ENCODE measurements at places on chromosomes 7 and 10.

DNA sequence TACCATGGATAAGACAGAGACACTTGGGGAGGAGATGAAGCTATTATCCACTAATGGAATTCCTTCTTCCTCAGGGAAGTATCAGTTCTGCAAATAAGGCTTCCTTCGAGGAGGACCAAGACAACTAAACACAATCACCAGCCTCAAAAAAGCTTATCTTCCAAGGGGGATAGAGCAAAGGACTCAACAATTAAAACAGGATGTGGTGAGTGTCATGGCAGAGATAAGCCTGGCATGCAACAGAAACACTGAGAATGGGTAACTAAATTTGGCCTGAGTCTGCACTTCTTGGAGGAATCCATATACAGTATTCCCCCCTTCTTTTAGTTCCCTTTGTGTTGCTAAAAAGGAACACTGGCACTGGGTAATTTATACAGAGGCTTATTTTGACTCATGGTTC, 1285.2 kb downstream of the GATA3 start:
- no peak for DNase-seq

- DNase-seq, result no peak
These were observed 9.2 kb downstream of the DNA2 start for GRCh38 chr10:68462536-68462935.

- DNase-seq, result no peak
These were observed 50.9 kb downstream of the GNAI1 start for GRCh38 chr7:80185571-80185970.

DNA sequence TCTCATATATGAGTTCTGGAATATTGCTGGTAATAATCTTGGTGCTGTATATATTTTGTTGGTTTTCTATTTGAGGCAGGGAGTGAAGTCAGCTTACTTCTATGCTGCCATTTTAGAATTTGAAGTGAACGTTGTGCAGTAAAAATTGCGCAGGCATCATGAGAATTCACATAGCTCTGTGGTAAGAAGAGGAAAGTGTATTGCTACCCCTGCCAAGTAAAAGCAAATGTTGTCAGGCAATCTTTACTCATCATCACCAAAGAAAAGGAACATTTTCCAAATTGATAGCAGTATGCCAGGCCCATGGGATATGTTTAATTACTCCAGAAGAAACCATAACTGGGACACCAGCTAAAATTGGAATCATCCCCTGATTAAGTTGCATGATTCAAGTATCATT, 13.4 kb downstream of the FEZF1 start:
- DNase-seq, result no peak

DNA sequence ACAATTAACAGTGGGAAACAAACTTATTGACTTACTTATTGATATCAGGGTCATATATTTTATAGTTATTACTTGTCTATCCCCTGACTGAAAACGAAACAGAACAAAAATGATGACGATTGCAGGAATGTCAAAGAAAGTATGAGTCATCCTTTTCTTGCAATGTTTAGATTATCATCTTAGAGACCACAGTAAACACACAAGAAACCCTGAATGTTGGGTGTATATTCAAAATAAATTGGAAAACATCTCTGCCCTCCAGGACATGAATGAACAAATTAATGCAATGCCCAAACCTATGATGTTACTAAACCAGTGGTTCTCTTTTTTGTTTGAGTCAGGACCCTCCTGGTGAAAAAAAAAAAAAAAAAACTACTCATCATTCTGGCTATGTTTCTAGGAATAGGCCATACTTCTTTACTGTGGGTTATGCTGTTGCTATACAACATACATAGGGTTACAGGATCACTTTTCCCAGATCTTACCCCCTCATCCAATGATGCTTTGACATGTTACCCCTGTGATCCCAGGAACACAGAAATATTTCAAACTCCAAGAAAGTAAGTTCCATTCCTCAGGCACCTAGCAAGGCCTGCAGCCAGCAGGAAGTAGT, 623.4 kb upstream of the IGFBP3 start:
- DNase-seq, result no peak

- no peak for DNase-seq
These were observed 135.4 kb upstream of the SEMA3D start for GRCh38 chr7:85322252-85322651.

- DNase-seq, result no peak
These were observed 4.7 kb upstream of the CRYGN start for GRCh38 chr7:151444632-151445031.

DNA sequence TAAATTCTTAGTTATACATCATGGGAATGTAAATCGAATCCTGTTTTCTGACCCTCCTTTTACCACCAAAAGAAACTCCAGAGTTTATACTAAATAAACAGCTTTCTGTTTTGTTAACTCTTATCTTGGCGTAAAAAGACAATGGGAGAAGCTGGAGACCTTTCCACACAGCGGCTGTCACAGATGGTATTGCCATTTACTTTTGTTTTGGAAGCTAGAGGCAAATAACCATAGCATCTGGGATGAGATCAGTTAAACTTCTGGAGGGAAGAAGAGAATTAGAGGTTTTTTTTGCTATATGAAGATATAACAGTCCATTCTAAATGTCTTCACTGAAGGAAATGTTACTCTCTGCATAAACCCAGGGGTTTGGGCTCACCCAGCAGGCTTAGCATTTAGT, 258.9 kb downstream of the REEP3 start:
- DNase-seq, result no peak

GRCh38 chr10:87658858-87659555, 671 bp upstream of the PAPSS2 start:
- no peak for DNase-seq

DNA sequence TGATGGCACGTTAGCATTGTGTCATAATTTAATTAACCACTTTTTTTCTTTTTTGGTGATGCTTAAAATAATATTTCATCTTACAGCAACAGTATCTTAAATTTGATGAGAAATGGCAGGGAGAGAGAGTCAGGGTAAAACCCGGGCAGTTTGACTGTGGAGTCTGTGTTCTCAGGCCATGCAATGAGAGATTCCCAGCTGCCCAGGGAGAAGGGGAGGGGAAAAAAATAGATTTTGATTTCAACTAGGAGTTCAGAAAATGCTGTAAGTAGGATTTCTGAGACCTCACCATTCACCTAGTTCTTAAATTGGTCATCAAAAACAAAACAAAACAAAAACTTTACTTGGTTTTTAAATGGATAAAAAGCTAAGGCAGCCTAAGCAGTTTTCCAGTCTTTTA, 37.4 kb upstream of the XPNPEP1 start:
- DNase-seq, result no peak

- DNase-seq, result no peak
These were observed 448.5 kb upstream of the MGMT start for GRCh38 chr10:129018511-129018910.

DNA sequence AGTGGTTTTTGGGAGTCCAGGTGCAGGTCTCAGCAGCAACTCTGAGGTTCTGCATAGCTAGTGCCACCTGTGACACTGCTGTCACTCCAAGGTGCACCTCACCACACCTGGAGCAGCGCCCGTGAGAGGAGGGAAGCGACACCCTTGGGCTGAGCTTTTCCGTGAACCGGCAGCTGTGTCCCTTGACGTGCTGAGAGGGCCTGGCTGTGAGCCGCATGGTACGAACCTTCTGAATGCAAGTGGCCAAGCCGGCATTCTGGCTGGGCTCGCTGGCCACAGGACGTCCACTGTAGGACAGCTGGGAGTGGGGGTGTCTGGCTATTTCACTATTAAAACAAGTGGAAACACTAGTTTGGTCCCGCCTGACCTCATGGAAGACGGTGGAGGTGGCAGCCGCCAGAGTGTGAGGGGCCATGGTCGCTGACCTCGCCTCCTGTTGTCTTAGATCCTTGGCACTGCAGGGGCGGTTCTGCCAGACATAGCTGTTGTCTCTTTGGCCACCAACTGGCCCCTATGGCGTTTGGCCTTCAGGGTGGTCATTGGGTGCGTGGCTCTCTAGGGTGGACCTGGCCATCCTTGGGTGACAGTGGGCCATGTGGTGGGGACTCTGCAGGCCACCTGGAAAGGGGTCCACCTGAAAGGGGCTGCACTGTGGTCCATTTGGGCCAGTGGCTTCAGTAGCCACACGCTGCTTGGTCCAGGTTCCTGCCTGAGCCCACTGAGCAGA, 12.9 kb downstream of the INPP5A start:
- no peak for DNase-seq

DNA sequence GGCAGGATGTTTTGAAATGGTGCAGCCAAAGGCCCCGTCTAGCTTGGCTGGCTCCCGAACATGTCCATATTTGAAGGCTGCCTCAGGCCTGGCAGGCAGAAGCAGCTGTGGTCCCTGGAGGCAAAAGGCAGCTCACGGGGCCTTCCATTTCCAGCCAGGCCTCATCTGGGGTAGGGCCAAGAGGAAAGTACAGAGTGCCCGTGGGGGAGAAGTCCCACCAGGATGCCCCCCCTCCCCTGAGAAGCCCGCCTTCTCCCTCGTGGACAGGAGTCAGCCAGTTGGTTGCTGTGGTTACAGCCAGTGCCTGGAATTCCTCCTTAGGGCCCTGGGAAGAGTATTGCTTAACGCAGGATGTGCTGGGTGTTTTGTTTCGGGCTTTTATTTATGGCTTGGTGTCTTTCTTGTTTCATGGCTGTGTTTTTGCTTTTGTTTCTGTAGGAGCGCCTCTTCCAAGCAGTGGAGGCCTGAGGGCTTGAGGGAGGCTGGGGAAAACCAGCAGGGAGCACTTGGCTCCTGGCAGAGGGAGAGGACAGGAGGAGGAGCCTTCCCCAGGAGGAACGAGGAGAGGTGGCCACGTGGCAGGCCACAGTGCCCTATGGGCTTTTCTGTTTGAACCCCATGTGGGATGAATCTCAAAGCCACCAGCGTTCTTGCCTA, 45.4 kb downstream of the CHST3 start:
- DNase-seq, result no peak

- no peak for DNase-seq
These were observed 120.3 kb downstream of the LMBR1 start for GRCh38 chr7:156772725-156773124.

GRCh38 chr10:132131581-132132420, 54.9 kb upstream of the DPYSL4 start:
- DNase-seq, result no peak

- DNase-seq, result no peak
These were observed 21.3 kb upstream of the ARHGAP21 start for GRCh38 chr10:24744946-24745345.

DNA sequence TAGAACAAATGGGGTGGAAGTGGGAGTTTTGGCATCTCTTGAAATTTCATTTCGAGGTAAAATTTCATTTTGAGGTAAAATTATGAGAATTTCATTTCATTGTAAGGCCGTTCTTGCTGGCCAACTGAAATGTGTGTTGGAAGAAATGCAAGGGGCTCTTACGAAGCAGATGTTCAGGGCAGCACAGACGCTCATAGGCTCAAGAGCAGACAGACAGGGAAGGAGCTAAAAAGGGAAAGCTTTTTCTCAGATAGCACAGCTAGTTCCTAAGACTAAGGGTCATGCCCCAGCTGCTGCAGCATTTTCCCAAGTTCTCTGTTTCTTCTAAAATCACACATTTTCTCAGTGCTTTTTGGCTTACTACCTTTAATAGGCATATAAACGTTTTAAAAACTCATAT, 65.1 kb upstream of the SFMBT2 start:
- no peak for DNase-seq

DNA sequence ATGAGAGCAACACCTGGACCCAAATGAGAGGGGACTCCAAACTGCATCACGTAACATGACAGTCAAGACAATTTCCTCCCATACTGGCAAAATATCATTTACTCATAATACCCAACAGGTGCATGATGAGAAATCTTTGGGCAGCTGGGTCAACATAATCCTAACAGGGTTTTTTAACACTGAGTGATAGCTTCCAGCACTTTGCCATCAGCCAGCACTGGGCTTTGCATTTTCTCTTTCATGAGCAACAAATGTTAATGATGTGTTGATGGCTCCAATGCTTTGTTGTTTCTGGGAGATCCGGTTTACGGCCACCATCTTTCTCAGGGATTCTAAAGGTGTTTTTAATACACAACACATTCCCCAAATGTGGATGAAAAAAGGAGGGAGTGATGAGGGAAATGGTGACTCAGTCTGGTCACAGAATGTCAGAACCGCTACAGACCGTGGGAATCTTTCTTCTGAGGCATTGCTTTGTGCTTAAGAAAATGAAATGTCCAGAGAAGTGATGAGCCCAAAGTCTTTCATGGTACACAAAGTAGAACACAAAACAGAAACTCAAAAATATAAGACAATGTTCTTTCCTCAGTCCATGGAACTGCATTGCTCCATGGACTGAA, 705.7 kb upstream of the IGFBP3 start:
- no peak for DNase-seq

GRCh38 chr10:17059197-17059688, 70.4 kb downstream of the CUBN start:
- DNase-seq, result no peak

- DNase-seq, result no peak
These were observed 78.3 kb upstream of the NRP1 start for GRCh38 chr10:33412653-33413361.

GRCh38 chr10:126525326-126525725, 137.0 kb upstream of the ADAM12 start:
- DNase-seq, result no peak

DNA sequence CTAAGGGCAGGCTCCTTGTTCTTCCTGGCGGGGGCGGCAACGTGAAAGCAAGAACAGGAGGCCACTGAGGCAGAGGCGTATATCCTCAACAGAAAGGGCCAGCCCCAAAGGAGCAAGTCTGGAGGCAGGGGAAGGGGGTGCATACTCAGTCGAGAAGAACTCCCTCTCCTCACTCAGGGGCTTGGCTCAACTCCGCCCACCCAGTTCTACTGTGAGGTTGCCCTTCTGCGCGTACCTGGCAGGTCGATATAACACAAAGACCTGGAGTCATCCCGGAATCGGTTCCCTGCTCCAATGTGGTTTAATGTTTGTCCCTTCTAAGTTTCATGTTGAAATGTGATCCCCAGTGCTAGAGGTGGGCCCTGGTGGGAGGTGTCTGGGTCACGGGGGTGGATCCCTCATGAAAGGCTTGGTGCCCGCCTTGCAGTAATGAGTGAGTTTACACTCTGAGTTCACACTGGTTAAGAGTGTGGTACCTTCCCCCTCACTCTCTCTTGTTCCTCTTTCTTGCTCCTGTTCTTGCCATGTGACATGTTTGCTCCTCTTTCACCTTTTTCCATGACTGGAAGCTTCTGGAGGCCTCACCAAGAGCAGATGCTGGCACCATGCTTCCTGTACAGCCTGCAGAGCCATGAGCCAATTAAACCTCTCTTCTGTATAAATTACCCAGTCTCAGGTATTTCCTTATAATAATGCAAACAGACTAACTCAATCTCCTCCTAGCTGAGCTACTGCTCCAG, 32.6 kb downstream of the GSDME start:
- no peak for DNase-seq

DNA sequence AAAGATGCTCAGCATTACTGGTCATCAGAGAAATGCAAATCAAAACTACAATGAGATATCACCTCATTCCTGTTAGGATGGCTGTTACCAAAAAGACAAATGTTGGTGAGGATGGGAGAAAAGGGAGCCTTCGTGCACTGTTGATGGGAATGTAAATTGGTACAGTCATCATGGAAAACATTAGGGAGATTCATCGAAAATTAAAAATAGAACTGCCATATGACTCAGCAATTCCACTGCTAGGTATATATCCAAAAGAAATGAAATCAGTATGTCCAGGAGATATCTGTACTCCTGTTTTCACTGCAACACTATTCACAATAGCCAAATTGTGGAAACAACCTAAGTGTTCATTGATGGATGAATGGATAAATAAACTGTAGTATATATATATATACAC, 228.1 kb downstream of the ACTR3B start:
- no peak for DNase-seq

- peak; percentile 15 for DNase-seq
These were observed 151.3 kb upstream of the ADO start for GRCh38 chr10:62653254-62653653.
